ENCODE measurements at places on chromosomes 13 and 19.
A peak's percentile ranks its signal among the peaks of the same experiment; 100 is the strongest.

- DNase-seq, result no peak
Observed at GRCh38 chr13:31878955-31879354, 139.6 kb downstream of the RXFP2 start.

DNA sequence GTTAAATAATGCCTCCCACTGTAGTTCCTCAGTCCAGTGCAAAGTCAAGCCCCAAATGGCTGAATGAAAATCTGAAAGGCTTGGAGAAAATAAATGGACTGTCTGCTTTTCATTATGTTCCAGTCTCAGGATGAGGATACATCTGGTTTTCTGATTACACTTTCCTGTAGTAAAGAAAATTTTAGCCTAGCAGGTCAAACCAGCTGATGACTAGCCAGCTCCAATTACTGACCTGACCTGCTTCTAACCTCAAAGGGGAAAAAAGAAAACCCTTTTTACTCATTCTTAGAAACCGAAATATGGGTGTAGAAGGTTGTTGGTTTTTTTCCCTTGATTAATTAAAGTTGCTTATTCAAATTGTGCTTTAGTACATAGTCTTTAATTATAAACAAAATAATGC is 418.4 kb downstream of the EFNB2 start:
- DNase-seq, result no peak

DNA sequence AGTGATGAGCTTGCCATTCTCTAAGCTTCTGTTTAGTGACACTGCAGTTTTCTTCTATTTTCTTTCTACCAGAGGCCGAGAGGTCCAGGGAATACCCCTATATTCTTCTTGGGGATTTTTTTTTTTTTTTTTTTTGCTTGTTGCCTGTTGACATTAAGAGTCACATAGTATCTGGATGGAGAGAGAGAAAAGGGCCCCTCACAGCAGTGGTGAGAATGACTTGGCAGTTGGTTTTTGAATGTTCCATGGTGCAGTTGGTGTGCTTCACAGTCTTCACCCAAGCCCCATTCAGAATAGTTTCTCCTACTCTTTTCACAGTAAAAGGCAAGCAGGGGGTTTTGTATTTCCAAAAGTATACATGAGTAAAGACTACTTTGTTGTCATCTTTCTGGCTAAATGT is 577.9 kb downstream of the LMO7 start:
- no peak for DNase-seq

DNA sequence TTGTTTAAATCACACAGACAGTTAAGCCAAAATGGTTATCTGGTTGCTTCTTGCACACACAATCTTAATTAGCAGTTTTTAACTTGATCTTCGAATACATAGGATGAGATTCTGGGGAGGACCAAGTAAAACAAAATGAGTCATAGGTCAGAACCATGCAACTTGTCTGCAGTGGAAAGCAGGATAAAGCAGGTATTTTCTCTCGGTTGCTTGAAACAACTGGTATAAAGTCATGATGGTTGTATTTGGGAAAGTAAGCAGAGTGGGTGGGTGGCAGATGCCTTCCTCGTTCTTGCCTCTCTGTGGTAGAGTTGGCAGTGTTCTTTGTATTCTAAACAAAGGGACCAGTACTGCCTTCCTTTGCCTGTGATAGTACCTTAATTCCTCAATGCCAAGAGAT is 167.0 kb downstream of the COG6 start:
- no peak for DNase-seq

- no peak for DNase-seq
Observed at GRCh38 chr13:28316836-28317235, 178.1 kb downstream of the FLT1 start.

- DNase-seq, result no peak
Observed at GRCh38 chr19:52613299-52613906, 24.8 kb downstream of the ZNF83 start.

GRCh38 chr13:40564342-40565001 is 102.0 kb downstream of the FOXO1 start:
- DNase-seq, result no peak

DNA sequence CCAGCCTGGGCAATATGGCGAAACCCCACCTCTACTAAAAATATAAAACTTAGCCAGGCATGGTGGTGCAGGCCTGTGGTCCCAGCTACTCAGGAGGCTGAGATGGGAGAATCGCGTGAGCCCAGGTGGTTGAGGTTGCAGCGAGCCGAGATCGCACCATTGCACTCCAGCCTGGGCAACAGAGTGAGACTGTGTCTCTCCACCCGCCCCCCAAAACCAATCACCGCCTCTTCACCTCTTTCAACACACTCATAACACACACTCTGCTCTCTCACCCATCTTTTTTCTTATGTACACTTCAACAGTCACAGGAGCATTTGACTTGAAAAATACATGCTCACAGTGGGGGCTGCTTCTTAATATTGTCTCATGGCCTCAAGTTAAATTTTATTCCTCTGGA is 76.8 kb downstream of the ESD start:
- no peak for DNase-seq

DNA sequence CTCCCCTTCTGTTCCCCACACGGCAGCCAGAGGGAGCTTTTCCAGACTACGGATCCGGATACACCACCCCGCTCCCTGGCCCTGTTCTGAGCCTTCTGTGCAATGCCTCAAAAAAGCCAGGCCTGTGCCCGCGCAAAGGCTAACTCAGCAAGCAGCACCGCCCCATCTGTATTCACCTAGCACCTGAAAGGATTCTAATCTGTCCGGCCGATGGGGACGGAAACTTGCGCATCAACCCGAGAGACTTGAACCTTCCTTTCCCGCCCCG is 589 bp downstream of the ZBTB45 start:
- peak; percentile 83 for DNase-seq

DNA sequence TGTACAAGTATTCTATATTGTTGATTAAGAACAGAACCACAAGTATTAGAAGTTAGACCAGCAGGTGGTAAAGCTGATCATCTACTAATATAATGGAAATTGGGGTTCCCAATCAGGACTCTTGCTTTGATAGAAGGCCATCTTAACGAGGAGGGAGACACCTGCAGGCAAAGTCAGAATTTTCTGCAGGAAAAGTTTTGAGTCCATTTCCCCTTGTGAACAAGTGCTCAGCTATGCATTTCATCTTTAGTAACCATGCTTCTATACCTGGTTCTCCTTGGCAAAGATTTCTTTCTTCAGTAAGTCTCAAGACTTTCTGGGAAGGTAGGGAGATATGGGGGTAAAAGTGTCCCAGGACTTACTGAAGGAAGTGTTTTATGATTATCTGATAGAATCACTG is 36.1 kb upstream of the USPL1 start:
- DNase-seq, result no peak

- peak; percentile 3 for DNase-seq
Observed at GRCh38 chr13:112905990-112906641, 62.9 kb upstream of the MCF2L start.

- DNase-seq, result no peak
Observed at GRCh38 chr19:58450856-58451357, 515 bp upstream of the ZNF324B start.

DNA sequence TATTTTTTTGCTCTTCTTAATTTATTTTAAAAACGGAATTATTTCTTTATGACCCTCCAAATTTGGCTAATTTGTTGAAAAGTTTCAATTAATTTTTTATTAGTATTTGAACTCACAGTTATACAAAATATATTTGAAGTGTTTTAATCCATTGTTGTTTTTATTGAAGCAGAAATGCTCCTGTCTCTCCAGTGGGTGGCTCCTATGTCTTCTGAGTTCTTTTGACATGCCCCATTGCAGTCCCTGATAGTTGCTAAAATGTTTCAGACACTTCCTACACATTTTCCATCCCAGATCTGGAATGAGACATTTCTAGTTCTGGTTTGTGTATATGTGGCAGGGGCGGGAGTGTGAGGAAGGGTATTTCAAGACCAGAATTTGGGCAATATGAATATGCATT is 579.4 kb upstream of the PRR20A start:
- DNase-seq, result no peak

- DNase-seq, result no peak
Observed at GRCh38 chr19:46453661-46454060, 17.7 kb downstream of the PNMA8A start.

Measured in right hindlimb (tissue), 1 donor.